SW 1271 (cell line): ENCODE measurements at places on chromosomes 16 and 17.

GRCh38 chr16:23575834-23576233 is 18.3 kb downstream of the UBFD1 start:
- DNase-seq: no peak

DNA sequence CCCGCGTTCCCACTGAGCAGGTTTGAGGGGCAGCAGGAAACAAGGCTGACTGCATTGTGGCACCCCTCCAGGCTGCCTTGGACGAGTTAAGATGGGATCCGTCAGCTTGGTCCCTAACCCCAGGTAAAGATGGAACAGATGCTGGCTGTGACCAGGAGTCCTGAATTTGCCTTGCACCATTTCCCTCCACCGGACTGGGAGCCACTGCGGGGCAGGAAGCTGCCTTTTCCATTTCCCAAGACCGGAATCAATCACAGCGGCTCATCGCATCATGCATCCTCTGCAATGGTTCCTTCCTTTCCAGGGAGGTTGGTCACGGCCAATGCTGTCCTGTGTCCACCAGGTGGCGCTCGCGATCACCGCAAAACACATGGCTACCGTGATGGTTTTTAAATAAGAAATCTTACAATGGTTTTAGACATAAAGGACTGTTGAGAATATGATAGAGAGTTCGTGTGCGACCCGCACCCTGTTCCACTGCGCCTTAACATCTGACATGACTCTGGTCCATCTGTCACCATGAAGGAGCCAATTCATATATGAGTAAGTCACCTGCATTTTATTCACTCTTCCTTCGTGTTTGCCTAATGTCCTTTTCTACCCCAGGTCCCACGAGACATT is 6.8 kb upstream of the MEAK7 start:
- DNase-seq: peak; percentile 75

DNA sequence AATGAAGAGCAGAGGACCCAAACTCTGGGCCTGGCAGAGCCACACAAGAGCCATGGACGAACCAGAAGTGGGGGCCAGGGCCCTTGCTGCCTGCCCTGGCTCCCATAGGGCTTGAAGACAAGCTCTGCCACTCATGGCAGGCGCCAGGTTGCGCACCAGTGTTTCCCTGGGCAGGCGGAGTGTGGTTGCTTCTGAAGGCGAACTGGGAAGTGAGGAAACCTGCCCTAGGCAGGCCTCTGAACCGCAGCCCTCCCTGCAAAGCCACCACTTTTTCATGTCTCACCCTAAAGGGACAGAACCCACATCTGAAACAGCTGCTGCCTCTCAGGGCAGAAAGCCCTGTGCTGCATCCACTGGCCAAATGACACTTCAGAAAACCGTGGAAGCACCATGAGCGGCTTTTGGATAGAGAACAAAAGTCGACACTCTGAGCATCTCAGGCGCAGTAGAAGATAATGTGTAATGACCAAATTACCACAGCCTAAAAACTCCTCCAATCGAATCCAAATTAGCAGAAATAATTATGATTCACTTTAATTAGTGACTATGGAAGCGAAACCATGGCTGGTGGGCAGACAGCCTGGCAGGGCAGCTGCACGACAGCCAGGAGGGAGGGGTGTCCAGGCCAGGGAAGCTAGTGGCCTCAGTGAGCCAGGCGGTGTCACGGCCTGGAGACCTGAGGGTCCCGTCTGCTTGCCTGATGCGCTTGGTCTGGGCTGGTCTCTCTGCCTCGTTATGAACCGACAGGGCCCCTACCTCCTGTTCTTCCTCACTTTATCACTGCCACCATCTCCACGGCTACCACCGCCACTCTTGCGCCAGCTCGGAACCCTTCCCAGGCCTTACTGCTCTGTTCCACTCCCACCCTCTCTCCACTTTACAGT is 59.1 kb downstream of the PRMT7 start:
- no peak for DNase-seq

DNA sequence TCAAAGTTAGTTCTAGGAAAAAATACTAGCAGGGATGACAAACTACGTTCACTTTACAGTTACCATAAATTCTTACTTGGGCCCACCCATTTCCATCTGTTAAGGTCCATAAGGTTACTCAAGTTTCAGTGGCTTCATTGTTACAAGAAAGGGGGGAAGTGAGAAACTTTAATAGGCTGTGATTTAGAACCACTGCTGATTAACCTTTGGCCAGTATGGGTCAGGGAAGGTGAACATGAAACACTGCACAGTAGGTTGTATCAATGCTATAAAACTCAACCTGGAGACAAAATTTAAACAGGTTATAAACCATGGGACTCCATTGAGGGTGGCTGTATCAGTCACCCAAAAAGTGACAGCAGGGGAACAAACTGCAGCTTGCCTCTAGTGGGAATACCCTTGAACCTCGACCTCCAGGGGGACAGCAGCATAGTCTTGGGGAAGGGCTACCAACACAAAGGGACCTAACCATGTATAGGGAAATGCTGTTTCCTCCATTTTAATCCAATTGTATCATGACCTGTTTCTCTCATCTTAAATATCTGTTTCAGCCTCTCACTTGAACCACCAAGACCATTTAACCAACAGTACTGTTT is 10.4 kb downstream of the PTRH2 start:
- DNase-seq: no peak

- no peak for DNase-seq
Measured at GRCh38 chr16:53304334-53304733, 129.9 kb upstream of the RBL2 start.

DNA sequence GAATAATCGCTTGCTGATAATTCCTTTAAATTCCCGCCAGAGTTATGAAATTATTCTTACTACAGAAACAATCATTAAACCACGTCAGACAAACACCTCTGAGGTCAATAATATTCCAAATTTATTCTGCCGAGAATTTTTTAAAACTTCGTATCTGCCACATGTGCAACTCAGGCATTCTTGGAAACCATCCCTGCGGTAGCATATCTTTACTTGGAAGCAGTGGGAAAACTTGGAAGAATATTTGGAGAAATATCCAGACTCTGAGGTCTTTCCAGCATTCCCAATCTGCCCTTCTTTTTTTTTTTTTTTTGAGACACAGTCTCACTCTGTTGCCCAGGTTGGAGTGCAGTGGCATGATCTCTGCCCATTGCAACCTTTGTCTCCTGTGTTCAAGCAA is 2.0 kb upstream of the CCL11 start:
- DNase-seq: no peak

DNA sequence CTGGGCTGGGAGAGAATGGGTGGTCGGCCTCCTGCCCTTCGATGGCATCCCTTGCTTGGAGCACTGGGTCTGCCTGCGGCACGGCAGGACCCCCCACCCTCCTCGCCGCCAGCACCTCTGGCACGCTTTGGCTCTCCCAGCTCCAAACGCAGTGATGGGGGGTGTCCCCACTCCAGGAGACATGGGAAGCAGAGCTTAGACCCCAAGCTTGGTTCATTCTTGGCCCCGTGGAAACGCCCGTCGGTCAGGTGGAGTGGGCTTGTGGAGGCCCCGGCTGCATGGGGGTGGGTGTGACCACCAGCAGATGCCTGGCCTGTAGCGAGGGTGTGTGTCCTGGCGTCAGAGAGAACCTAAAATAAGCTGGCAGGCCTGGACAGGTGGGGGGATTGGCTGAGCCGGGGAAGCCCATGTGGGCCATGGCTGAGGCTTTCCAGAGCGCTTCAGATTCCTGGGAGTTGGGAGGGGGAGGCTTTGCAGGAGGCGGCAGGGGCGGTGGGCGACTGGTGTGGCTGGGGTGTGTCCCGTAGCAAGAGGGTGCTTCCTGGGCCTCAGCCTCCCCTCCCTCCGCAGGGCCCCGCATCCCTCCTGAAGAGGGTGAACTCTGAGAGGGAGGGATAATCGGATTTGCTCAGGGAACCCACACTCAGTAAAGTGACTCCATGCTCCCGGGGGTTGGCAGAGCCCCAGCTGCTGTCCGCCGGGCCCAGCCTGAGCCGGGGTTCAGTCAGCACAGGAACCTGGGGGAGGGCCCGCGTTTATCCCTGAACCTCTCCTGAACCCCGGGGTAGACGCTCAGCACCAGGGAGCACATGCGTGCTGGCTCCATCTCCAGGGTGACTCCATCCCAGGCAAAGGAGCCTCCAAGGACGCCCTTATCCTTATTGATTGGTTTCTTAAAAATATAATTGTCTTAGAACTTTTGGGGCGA is 3.4 kb downstream of the CACNA1H start:
- no peak for DNase-seq

DNA sequence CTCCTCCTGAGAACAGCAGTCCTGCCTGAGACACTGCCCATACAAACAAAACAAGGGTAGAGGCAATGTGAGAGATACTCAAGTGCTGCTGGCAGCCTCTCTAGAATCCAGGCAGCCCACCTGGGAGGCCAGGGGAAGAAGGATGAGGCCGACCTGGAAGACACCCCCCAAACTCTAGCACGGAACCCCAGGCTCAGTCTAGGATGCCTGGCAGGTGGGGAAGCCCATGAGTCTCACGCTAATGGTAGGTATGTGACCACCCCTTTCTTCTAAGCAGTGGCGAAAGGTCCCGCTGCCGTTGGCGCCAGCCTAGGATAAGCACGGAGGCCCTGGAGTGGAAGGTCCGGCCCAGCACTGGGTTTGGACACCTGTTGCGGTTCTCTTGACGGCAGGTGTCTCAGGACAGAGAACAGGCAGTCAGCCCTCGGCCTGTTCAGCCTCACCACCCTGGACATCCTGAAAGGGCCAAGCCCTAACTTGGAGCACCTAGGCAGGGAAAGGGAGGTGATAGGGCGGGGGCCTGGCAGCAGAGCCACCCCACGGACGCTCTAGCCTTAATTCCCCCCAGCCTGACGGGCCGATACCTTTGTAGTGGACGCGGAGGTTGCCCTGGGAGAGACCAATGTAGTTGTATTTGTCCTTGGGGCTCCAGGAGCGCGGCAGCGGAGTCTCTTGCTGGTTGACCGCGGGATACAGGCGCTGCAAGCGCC is 487 bp downstream of the RANBP10 start:
- no peak for DNase-seq

DNA sequence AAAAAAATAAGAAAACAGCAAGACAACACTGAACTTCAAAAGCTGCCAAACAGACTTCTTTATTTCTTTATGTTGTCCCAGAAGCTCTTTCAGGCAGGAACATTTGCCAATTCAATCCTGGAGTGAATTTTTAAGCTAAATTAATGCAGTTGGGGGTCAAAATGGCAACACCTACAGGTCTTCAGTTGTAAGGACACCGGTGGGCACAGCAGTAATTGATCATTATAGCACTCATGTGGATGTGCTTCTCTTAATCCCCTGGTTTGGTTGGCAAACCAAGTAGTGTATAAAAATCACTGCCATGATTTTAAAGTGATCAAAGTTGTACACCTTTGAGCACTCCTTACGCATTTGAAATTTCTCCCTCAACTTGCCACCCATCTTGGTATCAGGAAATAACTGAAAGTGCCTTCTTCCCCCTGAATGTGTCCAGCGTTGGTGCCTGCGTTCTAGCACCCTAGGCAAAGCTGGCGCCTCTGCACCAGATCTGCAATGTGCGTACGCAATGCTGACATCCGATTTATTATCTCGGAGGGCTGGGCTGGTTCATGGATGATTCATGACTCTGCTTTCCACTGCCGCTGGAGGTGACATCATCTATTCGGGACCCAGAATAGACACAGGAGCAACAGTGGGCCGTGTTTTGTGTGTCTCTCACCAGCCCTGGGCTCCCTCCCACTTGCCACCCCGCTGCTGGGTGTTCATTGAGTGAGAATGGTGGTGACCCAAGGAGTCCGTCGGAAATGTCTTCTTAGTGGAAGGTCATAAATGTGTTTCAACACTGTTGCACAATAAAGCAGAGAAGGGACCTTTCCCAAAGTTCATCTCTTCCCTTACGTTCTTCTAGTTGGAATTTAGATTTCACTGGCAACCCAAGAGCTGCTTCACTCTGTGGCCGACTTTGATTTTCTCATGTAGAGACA is 203.4 kb downstream of the CCDC182 start:
- no peak for DNase-seq

DNA sequence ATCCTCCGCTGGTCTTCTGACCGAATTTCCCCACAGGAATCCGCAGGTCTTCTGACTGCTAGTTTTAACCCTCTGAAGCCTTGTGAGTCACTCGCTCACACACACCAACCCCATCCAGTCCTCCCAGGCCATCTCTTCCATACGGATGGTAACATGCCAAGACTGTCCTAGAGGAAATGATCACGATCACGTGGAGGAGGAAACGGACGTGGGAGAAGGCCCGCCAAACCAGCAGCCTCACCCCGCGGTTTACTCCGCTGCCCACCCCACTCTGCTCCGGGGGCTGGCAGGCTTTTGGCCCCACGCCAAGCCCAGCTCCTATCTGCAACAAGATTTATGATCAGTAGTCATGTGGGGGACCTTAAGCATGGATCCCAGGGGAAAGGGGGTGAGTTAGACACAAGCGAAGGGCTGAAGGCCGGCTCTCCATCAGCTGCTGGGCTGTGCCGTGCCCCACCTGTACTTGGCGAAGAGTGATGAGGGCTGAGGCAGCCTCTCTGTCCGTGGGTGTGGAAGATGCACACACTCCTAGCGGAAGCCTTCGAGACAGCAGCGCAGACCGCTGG is 1.5 kb upstream of the FAAP100 start:
- DNase-seq: peak; percentile 50

DNA sequence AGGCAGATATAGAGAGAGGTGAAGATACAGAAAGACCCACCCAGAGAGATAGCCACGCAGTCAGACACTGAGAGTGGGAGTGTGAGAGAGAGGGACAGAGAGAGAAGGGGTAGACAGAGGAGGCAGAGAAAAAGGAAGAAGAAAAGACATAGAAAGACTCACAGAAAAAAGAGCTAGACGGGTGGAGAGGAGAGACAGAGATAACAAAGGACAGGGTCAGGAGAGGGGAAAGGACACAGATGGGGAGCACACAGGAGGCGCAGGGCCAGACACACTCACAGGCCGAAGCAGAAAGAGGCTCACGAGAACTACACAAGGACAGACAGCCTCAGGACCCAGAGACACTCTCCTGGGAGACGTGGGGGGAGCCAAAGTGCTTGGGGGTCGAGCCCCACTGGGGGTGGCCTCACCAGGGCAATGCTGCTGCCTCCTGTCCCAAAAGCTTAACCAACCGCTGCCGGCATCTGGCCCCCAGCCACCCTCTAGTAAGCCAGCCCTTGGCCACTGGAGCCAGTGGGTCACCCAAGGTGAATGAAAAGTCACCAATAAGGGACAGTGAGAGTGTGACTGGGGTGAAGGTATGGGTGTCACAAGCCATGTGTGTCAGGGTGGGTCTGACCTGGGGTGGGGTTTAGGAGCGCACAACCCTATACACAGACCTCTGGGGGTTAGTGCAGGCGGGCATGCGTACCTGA is 3.8 kb downstream of the ZNF385C start:
- no peak for DNase-seq

GRCh38 chr16:27600381-27600780 is 50.4 kb downstream of the KATNIP start:
- DNase-seq: no peak

GRCh38 chr16:84967828-84968227 is 43.5 kb downstream of the ZDHHC7 start:
- DNase-seq: no peak

- DNase-seq: no peak
Measured at GRCh38 chr16:79867425-79867997, 267.0 kb upstream of the MAF start.

DNA sequence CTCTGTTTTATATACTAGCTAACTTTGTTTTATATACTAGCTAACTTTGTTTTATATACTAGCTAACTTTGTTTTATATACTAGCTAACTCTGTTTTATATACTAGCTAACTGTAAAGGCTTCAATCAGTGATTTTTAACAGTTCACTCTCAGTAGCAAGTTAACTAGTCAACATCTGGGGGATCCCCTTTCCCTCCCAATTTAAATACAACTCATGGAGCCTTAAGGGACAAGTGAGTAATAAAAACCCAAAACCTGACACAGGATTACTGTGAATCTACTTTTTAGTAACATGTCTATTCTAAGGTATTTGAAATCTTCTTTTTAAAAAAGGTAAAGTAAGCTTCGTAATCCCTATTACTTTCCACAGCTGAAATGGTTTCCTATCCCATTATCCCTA is 32.2 kb downstream of the FAM222B start:
- DNase-seq: no peak
